Fibroblast of the aortic adventitia (primary cell): ENCODE measurements at places on chromosomes 3 and 15.

DNA sequence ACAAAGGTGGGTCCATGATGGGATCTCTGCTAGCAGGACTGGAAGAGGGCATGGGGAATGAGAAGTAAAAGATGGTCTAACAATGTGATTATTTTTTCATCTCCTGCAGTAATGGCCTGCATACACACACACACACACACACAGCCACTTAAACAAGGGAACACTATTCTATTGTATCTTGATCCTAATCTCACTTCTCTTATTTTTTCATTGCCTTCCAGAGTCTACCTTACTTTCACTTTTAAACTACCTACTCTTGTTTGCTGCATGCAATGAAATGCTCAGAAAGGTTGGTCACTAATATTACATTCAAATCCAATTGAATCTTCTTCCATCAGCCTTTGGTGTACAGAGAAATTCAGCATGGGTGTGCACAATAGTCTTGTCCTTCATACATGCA, 853.8 kb downstream of the IGSF11 start:
- no peak for DNase-seq

GRCh38 chr3:131550562-131551465, 48.0 kb upstream of the MRPL3 start:
- DNase-seq = no peak

DNA sequence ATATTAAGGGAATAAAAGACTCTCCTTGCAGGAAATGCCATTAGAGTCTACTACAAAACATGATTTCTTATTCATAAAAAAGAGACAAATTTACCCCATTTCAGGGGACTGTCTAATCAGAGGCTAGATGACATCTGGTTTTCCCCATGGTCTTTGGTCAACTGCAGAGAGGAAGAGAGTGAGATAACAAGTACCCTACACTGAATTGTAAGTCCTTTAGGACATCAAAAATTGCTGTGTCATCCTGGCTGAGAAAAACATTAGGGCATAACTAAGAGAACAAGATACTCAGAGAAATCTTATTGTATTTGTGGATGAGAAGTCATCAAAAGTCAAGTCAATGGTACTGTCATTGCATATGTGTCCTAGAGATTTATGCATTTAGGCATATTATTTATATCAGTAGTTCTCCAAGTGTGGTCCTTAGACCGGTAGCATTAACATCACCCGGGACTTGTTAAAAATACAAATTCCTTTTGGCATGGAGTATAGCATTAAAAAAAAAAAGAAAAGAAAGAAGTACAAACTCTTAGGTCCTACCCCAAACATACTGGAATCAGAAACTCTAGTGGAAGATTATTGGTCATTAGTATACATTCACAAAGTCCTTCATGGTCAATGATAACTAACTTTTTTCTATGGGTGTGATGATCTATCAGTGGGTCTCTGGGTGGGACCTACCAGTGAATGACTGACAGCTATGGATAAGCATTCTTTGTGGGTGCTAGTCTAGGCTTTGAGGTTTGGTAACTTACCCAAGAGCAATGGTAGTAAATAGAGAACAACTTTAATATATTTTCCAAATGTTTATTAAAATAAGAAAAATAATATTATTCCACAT, 29.0 kb upstream of the TBC1D5 start:
- peak; percentile 37 for DNase-seq

- DNase-seq = no peak
Measured at GRCh38 chr3:125055331-125055912, 375 bp downstream of the HEG1 start.

GRCh38 chr3:63791974-63792373, 27.1 kb upstream of the C3orf49 start:
- peak; percentile 77 for DNase-seq

- DNase-seq = peak; percentile 83
Measured at GRCh38 chr15:87981969-87982368, 274.6 kb downstream of the NTRK3 start.

- no peak for DNase-seq
Measured at GRCh38 chr15:52857937-52858781, 68.0 kb upstream of the ONECUT1 start.

- no peak for DNase-seq
Measured at GRCh38 chr3:127438951-127439350, 151.1 kb upstream of the PRR20G start.

DNA sequence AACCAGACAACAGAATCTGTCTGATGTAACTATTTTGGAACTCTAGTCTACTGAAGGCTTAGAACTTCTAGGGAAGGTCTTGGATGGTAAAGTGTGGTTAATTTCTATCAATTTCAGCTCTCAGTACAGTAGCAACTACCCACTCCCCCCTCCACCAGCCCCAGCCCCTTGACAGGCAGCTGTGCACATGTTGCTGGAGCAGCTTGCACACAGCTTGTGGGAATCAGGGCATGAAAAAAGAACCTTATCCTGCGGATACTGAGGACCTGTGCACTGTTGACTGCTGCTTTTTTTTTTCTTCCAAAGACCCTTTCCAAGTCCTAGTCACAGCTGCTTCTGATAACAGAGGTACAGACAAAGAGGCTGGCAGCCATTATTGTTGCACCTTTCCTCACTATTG, 81.5 kb upstream of the UBP1 start:
- no peak for DNase-seq

GRCh38 chr3:76063811-76064210, 278.5 kb upstream of the ZNF717 start:
- DNase-seq = no peak

GRCh38 chr15:57962887-57963286, 102.6 kb downstream of the ALDH1A2 start:
- no peak for DNase-seq

GRCh38 chr3:45387636-45388348, 584 bp upstream of the LARS2 start:
- DNase-seq = no peak

GRCh38 chr3:135141672-135142071, 346.6 kb downstream of the EPHB1 start:
- DNase-seq = no peak

GRCh38 chr3:176905331-176905730, 292.0 kb downstream of the TBL1XR1 start:
- no peak for DNase-seq

- no peak for DNase-seq
Measured at GRCh38 chr15:55475842-55476241, 32.2 kb downstream of the DNAAF4 start.

DNA sequence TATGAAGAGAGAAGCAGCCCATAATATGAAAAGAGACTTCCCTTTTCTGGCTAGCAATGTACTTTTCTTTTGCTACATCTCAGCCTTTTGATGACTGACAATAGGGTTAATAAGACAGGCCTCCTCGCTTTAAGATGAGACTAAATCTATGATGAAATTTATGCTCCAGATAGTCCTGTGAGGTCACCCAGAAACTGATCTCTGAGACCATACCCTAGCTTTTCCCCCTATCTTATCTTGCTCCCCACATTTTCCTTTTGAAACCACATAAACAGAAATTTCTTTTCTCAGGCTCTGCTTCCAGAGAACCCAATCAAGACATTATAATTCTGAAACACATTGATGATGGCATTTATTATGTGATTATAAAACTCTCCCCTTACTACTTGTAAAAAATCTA, 168.8 kb upstream of the CADM2 start:
- DNase-seq = no peak

DNA sequence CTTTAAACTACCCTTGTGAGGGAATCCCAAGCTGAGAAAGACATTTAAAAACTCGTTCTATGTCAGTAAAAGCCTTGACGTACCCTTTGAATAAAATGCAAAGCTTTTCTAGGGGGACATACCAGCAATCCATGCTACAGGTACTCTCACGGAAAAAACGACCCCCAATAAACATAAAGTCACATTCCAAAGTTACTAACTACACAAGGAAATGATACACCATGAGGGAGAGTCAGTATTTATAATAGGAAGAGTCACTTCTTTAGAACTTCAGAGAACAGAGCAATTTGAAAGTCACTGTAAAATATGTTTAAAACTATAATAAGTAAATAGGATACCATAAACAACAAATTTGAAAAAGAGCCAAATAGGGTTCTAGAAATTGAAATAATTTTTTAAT, 63.2 kb downstream of the CFAP20DC start:
- no peak for DNase-seq

- peak; percentile 84 for DNase-seq
Measured at GRCh38 chr15:83205725-83206324, 1.8 kb downstream of the HDGFL3 start.

DNA sequence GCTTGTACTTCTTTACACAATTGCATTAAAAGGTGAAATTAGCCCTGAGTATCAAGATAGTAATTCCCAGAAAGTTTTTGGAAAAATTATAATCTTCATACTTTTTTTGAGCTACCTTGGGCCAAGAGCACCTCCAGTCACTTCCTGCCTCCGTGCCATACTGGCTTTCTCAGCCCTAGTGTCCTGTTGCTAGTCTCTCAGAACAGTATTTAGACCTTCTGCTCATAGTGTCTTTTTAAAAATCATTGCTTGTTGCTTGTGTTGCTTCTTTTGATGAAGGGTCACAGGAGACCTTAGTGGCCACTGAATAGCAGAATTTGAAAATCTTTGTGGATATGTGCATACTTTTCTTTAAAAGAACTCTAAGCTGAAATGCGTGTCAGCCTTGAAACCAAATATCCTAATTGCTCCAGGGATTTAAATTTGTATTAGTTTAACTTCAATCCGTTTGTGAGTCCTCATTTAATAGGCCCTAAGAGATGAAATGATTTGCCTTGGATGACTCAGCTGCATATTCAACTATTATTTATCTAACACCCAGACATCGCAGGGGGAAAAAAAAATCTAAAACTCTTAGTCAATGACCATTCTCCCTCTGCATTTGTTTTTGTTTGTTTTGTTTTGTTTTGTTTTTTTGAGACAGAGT, 29.1 kb upstream of the LXN start:
- no peak for DNase-seq

DNA sequence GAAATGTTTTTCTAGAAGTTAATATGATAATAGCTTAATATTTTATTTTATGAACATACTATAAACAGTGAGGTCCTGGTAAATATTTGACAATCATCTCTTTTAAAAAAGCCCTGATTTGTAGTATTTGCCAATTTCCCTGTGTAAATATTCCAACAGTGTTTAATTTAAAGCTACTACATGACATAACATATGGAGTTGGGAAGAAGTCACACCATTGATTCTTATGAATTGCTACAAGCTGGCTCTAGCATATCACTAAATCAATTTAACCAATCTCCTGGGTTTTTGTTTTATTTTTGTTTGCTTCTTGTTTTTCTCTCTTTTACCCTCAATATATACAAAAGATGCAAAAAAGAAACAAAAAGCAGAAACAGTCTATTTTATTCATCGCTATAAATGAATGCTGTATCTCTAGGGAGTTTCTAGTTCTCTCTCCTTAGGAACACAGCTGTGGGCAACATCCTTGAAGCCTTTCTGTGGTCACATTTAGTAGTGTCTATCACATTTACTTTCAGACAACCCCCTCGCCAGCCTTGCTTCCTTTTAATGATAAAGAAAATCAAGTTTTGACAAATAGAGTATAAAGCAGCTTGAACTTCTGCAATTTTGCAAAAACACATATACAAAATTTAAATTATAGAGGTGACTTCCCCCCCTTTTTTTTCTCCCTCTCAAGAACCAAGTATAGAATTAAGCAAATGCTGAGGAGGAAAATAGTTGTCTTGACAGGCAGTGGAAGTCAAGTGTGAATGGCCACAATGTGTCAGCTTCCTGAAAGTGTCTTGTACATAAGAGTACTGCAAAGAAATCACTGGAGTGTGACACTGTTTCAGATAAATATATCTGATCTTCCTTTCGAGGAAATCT, 21.4 kb downstream of the CCR1 start:
- DNase-seq = no peak

GRCh38 chr3:114231616-114232015, 5.8 kb downstream of the ZNF80 start:
- no peak for DNase-seq

- no peak for DNase-seq
Measured at GRCh38 chr3:2262204-2262603, 163.5 kb downstream of the CNTN4 start.

GRCh38 chr3:72232331-72232730, 447.4 kb upstream of the PROK2 start:
- no peak for DNase-seq

DNA sequence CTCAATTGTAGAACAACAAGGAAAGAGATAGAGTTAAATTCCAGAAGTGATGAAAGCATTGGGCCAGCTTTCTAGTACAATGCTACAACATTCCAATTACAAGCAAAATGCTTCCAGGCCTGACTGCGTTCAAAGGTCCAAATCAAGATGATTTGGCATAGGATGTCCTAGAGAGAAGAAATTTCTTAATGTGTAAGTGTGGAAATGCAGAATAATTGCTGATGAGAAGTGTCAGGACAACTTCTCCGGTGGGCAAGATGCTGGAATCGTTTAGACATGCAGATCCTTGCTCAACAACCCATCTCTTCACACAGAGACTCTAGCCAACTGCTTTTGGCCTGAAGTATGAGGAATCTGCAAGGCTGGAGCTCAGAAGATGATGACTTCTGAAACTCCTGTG, 71.1 kb upstream of the PDZRN3 start:
- peak; percentile 36 for DNase-seq

DNA sequence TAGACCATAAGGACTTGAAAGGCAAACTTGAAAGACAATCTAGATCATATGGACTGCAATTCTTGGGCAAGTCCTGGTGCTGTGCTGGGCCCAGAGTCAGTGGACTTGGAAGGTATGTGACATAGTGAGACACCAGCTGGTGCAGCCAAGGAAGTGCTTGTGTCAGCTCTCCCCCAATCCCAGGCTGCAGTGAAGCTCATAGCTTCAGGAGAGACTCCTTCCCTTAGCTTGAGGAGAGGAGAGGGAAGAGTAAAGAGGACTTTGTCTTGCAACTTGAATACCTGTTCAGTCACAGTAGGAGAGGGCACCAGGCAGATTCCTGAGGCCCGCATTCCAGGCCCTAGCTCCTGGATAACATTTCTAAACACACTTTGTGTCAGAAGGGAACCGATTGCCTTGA, 127.4 kb upstream of the ZPLD1 start:
- no peak for DNase-seq

DNA sequence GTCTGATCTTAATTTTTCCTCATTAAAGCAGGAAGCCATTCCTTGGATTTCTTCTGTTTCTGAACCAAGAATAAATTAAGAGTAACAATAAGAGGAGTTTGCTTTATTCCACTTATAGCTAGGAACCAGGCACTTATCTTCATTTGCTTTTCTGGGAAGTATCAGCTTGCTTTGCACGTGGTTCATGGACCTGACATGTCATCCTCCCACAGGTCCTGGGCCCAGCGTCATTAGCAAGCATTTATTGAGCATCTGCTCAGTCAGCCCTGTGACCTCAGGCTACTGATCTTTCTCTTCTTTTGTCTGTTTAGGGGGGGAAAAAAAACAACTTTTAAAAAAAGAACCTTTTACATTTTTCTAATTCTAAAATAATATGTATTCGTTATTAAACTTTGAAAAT, 34.7 kb upstream of the CRTC3 start:
- DNase-seq = no peak

GRCh38 chr3:187777331-187777941, 32.2 kb upstream of the BCL6 start:
- DNase-seq = no peak

- no peak for DNase-seq
Measured at GRCh38 chr3:5498981-5499380, 311.5 kb downstream of the EDEM1 start.

DNA sequence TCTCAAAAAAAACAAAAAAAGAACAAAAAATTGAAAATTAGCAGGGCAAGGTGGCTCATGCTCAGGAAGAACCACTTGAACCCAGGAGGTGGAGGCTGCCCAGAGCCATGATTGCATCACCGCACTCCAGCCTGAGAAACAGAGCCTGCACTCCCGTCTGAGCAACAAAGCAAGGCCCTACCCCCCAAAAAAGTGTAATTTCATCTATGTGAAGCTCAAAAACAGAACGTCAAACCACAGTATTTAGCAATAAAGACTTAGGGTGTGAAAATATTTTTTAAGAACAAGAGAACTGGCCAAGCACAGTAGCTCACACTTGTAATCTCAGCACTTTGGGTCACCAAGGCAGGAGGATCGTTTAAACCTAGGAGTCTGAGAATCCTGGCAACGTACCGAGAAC, 38.2 kb downstream of the STAG1 start:
- no peak for DNase-seq
